Left kidney (tissue), 8 donors: ENCODE measurements at places on chromosomes 6 and 20.

DNA sequence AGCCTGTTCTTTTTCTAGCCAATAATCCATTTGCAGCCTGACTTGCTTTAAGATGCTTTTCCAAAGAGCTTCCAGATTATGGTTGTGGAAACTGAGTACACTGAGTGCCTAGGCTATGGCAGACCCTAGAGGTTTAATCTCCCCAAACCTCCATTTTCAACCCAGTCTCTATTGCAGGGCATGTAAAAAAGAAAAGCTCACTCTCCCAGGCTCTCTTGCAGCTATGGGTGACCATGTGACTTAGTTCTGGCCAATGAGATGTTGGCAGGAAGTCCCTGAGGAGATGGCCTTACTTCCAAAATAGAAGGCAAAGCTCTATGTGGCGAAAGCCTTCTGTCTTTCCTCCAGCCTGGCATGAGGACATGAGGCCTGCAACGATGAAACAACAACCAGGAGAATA, 3.8 kb downstream of the PDRG1 start:
- no peak for DNase-seq

DNA sequence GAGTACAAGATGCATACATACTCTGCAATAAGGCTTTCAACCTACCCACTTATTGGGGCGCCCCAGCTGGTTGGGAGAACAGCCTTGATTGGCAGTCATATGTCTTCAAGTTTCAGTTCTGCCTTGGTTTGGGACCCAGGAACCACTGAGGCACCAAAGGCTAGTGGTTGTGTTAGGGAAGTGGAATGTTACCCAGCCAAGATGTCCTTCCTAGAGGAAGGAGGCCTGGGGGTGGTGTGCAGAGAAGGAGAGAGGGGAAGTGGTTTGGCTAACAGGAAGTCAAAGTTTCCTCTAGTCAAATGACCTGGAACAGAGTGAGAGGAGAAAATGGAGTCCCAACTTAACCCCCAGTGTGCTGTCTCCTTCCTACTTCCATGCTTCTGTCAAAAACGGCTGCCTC, 59.4 kb downstream of the CD164 start:
- no peak for DNase-seq

DNA sequence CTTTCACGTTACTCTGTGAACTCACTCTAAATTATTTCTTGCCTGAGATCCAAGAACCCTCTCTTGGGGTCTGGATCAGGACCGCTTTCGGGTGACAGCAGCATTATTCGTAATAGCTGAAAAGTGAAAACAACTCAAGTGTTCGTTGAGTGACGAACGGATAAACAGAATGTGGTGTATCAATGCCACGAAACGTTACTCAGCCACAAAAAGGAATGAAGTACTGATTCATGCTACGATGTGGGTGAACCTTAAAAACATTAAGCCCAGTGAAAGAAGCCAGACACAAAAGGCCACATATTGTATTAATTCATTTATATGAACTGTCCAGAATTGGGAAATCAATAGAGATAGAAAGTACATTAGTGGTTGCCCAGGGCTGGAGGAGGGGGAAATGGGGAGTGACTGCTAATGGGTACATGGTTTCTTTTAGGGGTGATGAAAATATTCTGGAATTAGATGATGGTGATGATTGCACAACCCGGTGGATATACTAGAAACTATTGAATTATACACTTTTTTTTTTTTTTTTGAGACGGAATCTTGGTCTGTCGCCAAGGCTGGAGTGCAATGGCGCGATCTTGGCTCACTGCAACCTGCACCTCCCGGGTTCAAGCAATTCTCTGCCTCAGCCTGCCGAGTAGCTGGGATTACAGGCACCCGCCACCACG, 8.4 kb downstream of the PTGIS start:
- no peak for DNase-seq

DNA sequence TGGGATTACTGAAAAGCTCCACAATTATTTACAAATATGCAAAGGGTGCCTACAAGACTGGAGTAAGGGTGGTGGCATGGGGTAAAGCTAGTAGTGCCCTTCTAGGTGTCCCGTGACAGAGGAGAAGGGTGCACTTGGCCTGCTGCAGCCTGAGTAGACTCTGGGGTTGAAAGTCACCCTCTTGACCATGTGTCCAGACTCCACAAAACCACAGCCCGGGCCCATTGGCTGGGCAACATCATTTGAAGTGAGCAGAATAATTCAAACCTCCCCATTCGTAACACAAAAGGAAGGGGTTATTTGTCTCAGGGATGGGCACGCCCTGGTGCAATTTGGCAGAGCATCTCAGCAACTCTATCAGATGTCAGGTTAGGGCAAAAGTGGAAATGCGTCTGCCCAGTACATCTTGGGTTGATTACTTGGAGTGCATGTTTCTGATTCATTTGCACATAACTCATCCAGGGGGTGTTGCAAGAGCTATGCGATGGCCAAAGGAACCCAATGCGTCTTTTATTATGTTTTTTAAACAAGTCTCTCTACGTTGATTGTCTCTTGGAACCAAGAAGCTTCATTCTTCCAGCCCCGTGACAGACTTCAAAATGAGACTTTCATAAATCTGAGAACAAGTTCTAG, 56.7 kb downstream of the ISM1 start:
- no peak for DNase-seq

- no peak for DNase-seq
These were observed 143.2 kb upstream of the ZNF217 start for GRCh38 chr20:53736757-53737395.

DNA sequence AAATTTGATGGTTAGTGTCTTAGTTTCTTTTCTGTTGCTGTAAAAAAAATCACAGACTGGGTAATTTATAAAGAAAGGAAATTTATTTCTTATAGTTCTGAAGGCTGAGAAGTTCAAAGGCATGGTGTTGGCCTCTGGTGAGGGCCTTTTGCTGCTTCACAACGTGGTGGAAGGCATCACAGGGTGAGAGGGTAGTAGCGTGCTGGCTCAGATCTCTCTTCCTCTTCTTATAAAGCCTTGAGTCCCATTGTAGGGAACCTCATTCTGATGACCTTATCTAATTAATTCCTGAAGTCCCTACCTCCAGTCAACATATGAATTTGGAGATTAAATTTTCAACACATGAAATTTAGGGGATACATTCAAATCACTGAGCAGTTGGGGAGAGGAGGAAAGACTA, 62.0 kb downstream of the ARID1B start:
- DNase-seq, result no peak

DNA sequence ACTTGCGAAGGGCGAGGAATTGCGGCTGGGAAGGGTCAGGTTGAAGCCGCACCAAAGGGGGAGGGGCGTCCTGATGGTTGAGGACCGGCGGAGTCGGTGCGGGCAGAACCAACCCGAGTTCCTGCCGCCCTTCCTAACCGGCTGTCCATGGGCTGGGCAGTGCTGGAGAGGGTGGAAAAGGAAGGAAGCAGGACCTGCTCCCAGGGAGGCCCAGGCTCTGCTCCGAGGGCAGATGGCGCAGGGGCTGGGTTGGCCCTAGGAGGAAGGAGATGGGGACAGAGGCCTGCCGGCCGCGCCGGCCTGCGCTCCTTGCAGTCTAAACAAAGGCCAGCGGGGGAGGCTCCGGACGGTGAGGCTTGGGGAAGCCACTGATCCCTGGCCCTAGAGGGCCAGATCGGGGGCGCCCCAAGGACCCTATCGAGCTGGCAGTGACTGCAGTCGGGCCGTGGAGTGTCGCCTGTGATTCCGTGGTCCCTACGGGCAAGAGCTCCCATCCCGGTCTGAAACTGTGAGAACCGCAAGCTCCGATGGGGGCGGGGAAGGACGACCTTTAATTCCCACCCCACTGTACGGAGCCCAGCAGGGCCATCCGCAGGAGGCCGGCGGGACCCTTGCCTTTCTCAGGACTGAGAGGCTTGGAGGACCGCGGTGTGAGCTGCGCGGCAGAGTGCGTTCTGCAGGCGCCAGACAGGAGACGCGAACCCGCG, 39.4 kb downstream of the YTHDF1 start:
- DNase-seq, result no peak
